ENCODE measurements at places on chromosomes 16 and 17. TPM values are rescaled to one million over a fixed set of nuclear protein-coding genes. Genes with fewer than 3 reads are reported as not detected.
A peak's percentile ranks its signal among the peaks of the same experiment; 100 is the strongest.

- DNase-seq, result no peak
These were observed 230.1 kb upstream of the CCL2 start for GRCh38 chr17:34024806-34025551.

TMEM106A gene
- polyA plus RNA-seq, result 9.5 TPM

GRCh38 chr17:9755083-9755482, 36.3 kb downstream of the DHRS7C start:
- DNase-seq, result no peak

DHRS13 gene
- polyA plus RNA-seq, result 3.9 TPM

DNA sequence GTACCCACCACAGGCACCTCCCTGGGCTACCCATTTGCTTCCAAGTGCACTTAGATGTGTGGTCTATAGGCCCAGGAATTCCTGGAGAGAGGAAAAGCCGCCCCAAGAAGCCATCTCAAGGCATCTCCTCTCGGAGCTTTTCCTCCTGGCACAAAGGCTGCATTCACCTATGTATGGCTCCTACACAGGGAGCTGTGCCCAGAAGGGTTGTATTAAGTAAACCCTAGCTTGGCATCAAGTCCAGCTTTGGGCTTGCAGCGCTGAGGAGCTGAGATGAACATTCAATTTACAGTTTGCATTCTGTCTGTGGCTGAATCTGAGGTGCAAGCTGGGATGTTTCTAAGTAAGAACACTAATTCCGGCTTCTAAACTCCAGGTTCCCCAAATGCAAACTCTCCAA, 81.3 kb downstream of the CDYL2 start:
- no peak for DNase-seq

PPL gene
- polyA plus RNA-seq, result 1.7 TPM

DNA sequence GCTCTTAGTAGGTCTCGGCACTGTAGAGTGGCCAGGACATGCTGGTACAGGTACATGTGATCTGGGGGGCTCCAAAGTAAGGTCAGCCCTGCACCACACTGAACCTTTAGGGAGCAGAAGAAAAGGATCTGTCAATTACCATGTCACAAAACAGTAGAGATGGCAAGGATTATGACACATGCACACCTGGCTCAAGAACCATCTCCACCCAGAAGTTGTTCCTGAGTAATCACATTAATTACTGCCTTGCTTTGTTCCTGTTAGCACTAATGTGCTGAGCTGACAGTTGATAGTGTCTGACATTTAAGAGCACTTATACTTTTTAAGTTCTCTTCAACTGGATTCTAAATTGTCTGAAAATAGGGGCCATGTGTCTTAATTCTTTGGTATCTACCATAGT, 9.5 kb downstream of the BLTP2 start:
- DNase-seq, result no peak

GRCh38 chr16:57401943-57402640, 2.5 kb upstream of the CCL17 start:
- no peak for DNase-seq

DNA sequence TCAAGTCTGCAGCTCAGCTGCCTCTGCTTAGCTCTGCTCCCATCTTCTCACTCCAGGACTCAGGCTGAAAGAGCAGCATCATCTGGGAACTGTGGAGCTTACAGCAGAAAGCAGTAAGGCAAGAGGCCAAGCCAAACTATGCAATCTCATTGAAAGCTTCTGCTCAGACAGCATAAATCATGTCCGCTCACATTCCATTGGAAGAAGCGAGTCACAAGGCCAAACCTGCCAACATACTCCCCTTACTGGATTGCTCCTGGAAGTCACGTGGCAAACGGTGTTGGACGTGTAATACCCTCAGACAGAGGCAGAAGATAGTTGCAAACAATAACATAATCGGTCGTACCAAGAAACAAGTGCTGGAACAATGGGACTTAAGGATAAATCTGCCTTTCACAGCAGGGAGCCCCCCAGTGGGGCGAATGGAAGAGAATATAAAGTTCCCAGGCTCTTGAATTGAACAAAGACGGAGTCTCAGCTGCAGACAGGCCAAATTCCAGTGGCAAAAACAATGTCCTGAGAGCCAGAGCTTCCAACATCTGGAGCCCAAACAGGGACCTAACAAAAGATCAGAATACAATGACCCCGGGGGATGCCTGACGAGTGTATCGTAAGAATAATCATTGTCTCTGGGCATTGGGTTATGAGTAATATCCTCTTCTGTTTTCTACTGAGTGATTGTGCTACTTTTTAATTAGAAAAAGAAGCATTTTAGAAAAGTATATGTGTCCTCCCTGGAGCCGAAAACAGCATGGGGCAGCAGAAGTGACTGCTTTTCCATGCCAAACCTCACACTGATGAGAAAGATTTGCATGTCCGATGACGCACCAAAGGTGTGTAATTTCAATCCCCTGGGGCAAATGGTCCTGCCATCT, 68.4 kb downstream of the CMC2 start:
- DNase-seq, result peak; percentile 83

NLRC3 gene
- 0.86 TPM for polyA plus RNA-seq

DNA sequence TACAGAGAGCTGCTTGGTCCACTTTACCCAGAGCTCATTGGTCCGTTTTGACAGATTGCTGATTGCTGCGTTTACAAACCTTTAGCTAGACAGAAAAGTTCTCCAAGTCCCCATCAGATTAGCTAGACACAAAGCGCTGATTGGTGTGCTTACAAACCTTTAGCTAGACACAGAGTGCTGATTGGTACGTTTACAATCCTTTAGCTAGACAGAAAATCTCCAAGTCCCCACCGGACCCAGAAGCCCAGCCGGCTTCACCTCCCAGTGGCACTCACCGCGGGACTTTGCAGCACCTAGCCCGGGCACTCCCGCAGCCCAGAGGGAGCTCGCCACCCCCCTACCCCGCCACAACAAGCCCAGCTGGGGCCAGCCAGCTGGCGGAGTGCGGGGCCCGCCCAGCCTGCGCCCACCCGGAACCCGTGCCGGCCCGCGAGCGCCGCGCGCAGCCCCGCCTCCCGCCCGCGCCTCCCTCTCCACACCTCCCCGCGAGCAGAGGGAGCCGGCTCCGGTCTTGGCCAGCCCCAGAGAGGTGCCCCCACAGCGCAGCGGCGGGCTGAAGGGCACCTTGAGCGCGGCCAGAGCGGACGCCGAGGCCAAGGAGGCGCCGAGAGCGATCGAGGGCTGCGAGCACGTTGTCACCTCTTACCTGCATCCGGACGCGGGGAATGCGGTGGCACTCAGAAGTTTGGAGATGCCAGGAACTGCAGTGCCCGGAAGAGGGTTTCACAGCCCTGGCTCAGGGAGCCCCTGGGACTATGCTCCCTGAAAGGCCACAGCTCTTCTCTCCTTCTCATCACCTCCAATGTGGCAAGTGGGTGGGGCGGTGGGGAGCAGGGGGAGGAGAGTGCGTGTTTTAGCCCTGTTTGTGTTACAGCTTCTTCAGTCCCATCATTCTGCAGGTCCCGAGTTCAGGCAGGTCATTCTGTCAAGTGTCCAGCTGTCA, 1504.5 kb downstream of the CDH11 start:
- DNase-seq, result no peak

DNA sequence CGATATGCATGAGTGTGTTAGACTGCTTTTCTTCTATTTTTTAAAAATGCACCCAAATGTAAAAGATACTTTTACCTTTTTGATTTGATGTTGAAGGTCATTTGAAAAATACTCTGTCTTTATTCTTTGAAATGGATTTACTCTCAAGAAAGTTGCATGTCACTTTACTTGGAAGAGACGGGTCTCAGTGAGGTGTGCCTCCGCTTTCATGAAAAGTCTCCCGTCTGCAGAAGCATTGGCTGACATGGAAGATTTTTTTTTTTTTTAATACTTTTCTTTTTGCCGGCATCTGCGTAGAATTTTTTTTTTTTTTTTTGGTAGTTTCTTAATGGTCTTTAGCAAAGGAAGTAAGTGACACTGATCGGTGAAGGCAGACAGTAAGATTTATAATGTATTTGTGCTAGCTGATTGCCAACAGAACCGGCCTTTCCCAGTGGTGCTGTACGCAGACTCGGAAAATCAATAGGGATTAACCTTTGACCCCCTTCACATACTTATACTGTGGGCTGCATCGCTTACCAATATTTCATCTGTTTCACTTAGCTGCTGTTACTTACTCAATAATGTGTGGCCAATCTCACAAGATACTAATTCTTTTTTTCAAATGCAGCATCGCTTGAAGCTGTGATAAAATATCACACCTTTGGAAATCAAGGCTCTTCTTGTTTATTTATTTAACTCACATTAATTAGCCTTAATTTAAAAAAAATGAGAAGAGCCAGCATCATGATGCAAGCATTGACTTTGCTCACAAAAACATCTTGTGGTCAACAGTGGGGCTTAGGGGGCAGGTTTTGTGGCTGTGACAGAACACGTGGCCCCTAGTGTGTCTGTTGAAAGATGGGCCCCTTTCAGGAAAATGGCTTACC, 383.9 kb downstream of the WWOX start:
- no peak for DNase-seq

GRCh38 chr17:36614933-36615332, 13.6 kb downstream of the MRM1 start:
- DNase-seq, result no peak

DNA sequence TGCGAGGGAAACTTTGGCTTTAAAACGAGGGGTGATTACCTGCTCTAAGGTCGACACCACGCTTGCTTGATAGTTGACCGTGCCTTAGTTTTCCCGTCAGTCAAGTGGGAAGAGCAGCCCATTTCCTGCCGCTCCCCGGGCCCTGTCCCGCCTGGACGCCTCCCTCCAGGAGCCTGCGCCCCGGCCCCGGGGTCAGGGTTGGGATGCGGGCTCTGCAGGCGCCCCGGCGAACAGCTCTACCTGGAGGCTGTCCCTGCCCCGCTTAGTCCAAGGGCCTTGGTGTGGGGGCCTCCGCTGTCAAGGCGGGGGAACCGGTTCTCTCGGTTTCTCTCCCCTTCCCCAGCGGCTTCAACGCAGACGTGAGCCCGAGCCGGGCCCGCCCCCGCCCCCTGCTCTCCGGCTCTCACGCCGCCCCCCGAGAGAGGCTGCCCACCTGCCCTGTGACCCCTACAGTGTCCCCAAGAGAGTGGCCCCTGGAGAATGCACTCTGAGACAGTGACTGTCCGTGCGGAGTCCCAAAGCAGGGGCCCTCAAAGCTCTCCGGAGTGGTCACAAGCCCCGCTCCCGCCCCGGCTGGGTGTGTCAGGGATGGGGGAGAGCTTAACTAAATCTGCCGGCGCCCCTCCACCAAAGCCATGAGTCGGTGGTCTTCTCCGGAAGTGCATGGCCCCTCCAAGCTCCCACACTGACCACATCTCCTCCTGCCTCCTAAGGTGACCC, 117.4 kb upstream of the SMURF2 start:
- DNase-seq, result no peak

- no peak for DNase-seq
These were observed 3.5 kb upstream of the AGRP start for GRCh38 chr16:67486805-67487204.

GRCh38 chr17:41901646-41902045, 17.1 kb downstream of the ACLY start:
- DNase-seq, result no peak

DNA sequence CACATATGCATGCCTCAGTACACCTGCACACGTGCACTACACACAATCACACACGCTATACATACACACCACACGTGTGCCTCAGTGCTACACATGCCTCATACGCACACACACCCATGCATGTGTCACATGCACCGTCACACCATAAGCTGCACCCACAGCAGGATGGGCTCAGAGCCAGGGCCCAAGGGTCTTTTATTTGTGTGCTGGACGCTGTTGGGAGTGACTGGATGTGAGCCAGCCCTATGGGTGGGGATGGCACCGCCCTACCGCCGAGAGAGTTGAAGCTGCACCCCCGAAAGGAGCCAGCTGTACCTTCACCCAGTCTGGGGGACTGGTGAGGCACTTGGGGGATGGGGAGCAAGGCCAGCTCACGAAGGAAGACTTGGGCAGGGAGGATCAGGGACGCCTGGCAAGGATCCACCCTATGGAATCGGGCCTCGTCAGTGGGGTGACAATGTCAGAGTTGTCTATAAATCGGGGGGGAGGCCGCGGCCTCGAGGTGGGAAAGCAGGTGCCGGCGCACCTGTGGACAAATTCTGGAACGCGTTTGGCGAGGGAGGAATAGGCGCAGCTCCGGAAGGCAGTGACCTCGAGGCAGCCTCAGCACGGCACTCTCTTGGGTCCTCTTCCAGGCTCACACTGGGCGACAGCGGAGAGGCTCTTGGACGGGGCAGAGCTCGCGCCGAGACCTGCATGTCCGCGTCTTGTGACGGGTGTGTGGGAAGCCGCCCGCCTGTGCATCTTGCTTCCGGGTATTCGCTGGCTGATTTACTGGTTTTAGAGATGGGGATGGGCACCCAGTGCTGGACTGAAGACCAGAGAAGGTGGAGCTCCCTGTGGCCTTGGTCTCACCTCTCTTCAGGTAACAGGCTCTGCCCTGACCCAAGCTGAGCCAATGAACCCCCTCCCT, 7.3 kb downstream of the RGS11 start:
- DNase-seq, result no peak

DNA sequence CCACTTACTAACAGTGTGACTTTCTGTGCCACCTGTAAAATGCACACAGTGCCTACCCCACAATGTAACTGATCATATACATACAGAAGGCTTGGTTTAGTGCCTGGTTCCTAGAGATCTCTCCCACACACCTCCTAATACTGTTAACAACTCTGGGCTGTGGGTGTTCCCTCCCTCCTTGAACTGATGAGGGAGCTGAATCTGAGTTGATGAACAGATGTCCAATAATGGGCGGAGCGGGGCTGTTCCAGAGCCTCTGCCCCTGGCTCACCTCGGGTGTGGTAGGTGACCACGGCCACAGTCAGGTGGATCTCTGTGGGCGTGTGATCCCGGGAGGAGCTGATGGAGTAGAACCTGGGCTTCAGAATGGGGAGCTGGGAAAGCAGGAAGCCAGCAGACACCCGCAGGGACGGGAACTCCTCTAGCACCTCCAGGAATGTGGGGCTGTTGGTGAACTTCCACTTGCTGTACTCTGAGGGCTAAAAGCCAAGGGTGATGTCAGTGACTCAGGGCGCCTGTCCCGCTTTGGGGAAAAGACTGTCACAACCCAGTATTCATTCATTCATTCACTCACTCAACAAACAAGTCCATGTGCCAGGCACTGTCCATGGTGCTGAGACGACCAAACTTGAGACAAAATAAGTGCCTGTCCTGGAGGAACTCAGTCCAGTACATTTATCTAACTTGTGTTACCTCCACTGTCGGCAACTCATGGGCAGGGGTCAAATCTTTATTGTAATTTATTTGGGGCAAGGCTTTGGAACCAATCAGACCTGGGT, 37.6 kb downstream of the NOS2 start:
- peak; percentile 33 for DNase-seq

DNA sequence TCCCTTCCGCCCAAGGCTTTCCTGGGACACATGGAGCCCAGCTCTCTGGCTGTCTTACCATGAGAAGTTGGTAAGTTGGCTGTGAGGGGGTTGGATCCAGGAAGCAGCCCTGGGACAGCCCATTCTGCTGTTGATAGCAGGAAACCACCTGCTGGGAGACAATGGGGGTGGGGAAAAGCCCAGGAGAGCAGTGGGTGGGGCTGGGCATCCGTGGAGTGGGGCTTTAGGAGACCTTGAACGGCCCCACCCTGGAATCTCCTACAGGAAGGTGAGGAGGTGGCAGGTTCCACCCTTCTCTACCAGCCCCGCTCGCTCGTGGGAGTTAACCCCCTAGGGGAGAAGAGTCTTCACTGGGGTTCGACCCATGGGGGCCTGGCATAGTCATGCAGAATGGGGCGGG, 5.8 kb downstream of the TMEM92 start:
- DNase-seq, result no peak

GRCh38 chr17:2056206-2057174, 1.6 kb downstream of the HIC1 start:
- DNase-seq, result no peak

- no peak for DNase-seq
These were observed 182.4 kb downstream of the DNAH9 start for GRCh38 chr17:11780621-11781020.

TEKT1 gene
- polyA plus RNA-seq, result not detected

- no peak for DNase-seq
These were observed 15.6 kb downstream of the TLE7 start for GRCh38 chr16:71426069-71426879.

Data from hindlimb muscle (tissue), 1 donor.